Fibroblast of skin of left biceps (primary cell): ENCODE measurements at places on chromosomes 3 and 15.

- no peak for DNase-seq
These were observed 31.2 kb downstream of the RAB11A start for GRCh38 chr15:65900488-65900887.

- no peak for DNase-seq
These were observed 422.5 kb upstream of the CDIN1 start for GRCh38 chr15:36156879-36157427.

- no peak for DNase-seq
These were observed 25.8 kb downstream of the SGO1 start for GRCh38 chr3:20160230-20160629.

DNA sequence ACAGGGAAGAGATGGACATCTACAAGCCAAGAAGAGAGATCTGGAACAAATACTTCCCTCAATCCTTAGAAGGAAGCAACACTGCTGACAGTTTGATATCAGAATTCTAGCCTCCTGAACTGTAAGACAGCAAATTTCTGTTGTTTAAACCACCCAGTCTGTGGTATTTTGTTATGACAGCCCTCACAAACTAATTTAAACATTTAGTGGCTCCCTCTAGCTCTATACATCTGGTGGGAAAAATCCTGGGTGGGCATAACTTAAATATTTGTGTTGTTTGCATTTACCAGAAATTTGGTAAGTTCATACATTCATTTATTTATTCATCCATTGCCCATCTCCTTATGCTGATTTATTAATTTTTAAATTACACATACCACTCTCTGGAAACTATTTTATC is 62.5 kb upstream of the GSK3B start:
- peak; percentile 65 for DNase-seq

GRCh38 chr3:109112946-109113760 is 4.8 kb downstream of the MORC1 start:
- DNase-seq: no peak

GRCh38 chr15:90859234-90860131 is 8.9 kb upstream of the FURIN start:
- no peak for DNase-seq

- DNase-seq: peak; percentile 55
These were observed at the start of gene ZBTB38 for GRCh38 chr3:141368062-141368924. ZBTB38 (plus strand) TSS chr3:141368504; CDS start chr3:141442389, 73,885 bp downstream.

DNA sequence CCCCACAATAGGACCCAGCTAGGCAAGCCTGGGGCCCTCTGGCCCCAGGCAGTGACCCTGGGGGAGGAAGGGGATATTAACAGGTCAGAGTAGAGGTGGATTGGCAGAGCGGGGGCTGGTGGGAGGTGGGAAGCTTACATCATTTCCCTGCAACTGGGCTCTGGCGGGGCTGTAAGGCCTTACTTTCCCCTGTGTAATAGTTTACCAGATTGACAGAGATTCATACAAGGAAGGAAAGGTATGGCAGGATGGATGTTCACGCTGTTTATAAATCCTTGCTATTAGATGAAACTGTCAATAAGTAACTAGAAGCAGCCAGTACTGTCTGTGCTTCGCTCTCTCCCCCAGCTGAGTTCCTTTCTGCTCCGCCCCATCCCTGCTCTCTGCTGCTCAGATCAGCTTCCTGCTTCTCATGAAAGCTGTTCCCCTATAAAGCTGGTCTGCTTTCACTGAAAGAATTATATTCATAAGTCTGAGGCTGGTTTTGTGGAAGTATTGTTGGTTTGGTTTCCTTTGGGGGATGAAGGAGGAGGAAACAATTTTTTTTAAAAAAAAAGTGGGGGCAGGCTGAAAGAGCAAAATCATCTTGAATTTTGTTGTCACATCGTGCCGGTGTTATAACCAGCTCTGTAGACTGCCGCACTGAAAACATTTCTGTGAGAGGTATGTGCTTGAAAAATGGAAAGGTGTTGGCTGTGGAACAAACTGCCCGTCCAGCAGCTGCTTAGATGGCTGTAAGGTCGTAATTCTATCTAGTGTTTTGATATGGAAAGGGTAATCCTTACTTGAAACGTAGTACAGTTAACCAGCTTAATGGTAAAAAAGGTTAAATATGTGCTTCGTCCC is 76.4 kb downstream of the BBX start:
- no peak for DNase-seq

DNA sequence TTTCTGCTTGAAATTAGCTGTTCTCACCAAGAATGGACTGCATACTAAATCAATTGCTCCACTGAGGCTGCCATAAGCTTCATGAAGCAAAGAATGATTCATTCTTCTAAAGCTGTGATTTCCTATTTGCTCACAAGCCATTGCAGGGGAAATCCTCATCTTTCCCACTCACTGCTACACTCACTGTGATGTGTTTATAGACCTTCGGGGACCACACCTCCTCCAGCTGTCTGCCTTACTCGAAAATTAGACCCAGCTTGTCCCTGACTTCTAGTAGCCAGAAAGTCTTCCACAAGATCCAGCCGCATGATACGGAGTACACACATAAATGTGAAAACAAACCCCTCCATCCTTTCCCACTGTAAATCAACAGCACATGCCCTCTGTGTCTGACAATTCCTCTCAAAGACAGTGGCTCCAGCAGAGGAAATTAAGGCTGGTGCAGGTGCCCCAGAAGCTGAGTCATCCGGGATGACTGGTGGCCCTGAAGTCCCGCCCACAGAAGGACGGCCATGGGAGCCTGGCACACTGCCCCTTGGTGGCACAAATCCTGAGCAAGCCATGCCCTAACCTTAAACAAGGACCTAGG is 172.0 kb downstream of the STT3B start:
- DNase-seq: peak; percentile 44

GRCh38 chr3:126900859-126901540 is 81.9 kb upstream of the PLXNA1 start:
- DNase-seq: no peak
